ENCODE measurements at places on chromosomes 1 and 21.

GRCh38 chr1:41357451-41358101 is 3.7 kb upstream of the FOXO6 start:
- DNase-seq: no peak

- DNase-seq: no peak
Observed at GRCh38 chr1:36638268-36638667, 155.6 kb upstream of the CSF3R start.

GRCh38 chr1:116031302-116031835 is 55.1 kb downstream of the SLC22A15 start:
- DNase-seq: no peak

GRCh38 chr1:218339267-218339831 is 5.8 kb upstream of the TGFB2 start:
- no peak for DNase-seq

DNA sequence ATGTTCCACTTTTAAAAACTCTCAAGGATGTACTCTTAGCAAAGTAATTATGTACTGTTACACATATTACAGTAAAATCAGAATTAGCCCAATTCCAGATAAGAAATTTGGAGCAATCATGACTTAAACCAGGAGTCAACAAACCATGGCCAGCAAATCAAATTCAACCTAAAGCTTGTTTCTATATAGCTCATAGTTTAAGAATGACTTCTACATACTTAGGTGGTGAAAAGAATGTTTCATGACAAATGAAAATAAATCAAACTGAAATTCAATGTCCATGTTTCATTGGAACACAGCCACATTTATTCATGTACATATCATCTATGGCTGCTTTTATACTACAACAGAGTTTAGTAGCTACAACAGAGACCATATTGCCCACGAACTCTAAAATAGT is 35.1 kb downstream of the FRRS1 start:
- DNase-seq: no peak

DNA sequence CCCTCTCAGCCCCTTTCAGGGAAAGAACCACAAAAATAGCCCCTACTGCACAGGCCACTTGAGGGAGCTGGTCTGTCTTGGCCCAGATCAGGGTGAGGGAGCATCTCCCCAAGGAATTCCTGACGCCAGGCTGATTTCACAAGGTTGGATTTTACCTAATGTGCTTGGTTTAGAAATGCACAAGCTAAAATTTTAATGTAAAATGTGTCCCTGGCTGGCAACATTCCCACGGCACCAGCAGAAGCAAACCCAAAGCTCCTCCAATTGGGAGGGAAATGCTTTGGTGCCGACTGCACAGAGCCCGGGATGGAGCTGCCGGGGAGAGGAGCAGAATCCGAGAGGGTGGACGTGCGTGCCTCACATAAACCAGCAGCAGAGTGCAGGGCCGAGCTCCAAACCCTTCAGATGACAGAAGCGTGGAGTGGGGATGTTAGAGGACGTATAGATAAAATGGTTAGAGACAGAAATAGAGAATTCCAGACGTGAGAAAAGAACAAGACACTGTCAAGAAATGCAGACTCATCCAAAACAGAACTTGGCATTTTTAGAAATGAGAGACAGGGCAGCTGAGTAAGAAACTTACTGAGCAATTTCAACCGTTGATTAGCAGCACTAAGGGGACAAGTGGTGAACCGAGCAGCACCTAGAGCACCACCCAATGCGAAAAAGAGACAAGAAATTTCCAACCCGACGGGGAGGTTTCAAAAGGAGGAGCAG is 41.6 kb upstream of the TMEM52 start:
- no peak for DNase-seq

- no peak for DNase-seq
Observed at GRCh38 chr1:22936681-22937080, 36.0 kb downstream of the LACTBL1 start.

GRCh38 chr1:43914576-43915525 is 18.8 kb upstream of the ARTN start:
- no peak for DNase-seq

DNA sequence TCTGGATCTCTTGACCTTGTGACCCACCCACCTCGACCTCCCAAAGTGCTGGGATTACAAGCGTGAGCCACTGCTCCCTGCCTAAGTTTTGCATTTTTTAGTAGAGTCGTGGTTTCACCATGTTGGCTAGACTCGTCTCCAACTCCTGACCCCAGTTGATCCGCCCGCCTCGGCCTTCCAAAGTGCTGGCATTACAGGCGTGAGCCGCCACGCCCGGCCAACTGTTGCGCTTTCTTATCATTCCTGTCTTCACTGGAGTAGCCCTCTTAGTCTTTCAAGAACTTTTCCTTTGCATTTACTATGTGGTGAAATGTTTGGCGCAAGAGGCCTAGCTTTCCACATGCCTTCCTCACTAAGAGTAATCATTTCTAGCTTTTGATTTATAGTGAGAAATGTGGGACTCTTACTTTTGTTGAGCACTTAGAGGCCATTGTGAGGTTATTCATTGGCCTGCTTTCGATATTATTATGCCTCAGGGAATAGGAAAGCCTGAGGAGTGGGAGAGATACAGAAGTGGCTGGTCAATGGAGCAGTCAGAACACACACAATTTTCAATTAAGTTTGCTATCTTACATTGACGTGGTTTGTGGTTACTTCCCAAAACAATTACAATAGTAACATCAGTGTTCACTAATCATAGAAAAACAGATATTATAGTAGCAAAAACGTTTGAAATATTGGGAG is 111.0 kb downstream of the ZMYM4 start:
- no peak for DNase-seq

Measured in stimulated activated CD8-positive, alpha-beta memory T cell treated with anti-CD3 and anti-CD28 coated beads, Interleukin-7, amount 100 ng/mL, for 24 hours (primary cell).